SIG-M5 (cell line): ENCODE measurements at places on chromosomes 12 and 14.

DNA sequence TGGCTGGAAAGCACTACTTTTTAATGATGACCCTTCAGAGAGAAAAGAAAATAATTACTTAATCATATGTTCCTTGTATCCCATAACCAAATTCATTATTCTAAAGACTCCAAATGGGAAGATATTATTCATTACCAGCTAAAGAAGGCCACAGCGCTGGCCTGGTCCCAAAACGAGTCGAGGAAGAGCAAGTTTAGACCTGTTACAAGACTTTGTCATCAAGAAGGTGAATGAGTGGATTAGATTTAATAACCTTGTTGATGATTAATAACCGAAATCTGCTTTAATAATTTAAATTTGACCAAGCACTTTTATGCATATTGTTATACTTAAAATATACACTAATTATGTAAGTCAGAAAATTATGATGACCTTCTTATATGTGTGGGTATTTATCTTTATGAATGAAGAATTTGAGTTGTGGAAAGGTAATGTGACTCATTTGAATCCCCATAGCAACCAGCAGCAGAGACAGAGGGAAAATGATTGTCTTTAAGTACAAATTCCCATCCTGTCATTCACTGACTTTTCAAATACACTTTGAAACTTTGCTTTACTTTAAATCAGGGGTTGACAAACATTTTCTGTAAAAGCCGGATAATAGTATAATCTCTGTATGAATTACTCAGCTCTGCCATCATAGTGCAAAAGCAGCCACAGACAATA lies 200.3 kb upstream of the NPAS3 start:
- DNase-seq: no peak

DNA sequence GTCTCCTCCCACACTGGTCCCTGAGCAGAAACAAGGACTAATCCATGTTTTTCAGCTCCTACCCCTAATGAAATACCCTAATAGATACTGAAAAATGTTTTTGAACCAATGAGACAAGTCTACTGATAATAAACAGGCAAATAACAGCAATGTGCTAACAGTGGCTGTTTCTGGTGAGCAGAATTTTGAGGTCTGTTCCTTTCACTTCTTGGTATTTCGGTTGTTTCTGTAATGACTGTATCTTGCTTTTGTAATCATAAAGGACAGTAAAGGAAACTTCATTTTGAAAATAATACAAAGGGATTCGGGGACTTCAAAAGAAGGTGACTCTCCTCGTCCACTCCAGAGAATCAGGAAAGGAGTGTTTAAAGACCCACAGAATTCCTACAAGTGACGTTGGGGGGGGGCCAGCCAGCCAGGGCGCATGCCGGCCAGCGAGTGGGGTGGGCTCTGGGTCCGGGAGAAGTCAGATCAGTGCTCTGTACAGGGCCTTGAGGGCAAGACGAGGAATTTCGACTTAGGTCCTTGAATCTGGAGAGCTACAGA lies 1.1 kb upstream of the CD9 start:
- no peak for DNase-seq

GRCh38 chr12:104546575-104546974 lies 89.8 kb downstream of the CHST11 start:
- no peak for DNase-seq

DNA sequence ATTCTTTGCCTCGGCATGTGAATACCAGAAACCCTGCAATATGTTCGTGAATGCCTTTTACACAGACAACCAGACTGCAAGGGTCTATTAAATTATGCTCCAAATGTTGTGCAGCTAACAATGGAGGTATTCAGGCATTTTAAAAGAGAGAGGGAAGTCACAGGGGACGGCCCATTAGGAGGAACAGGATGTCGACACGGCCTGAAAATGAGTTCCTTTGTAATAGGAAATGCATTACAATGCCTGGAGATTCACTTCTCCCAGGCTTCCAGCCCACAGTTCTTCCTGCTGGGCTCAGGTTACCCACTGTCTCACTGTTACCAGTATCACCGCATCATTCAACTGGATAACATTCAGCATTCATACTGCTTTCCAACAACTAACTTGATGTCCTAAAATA lies 2.5 kb downstream of the DUSP6 start:
- DNase-seq: no peak

GRCh38 chr14:95474941-95475340 lies 41.5 kb downstream of the SYNE3 start:
- DNase-seq: no peak

DNA sequence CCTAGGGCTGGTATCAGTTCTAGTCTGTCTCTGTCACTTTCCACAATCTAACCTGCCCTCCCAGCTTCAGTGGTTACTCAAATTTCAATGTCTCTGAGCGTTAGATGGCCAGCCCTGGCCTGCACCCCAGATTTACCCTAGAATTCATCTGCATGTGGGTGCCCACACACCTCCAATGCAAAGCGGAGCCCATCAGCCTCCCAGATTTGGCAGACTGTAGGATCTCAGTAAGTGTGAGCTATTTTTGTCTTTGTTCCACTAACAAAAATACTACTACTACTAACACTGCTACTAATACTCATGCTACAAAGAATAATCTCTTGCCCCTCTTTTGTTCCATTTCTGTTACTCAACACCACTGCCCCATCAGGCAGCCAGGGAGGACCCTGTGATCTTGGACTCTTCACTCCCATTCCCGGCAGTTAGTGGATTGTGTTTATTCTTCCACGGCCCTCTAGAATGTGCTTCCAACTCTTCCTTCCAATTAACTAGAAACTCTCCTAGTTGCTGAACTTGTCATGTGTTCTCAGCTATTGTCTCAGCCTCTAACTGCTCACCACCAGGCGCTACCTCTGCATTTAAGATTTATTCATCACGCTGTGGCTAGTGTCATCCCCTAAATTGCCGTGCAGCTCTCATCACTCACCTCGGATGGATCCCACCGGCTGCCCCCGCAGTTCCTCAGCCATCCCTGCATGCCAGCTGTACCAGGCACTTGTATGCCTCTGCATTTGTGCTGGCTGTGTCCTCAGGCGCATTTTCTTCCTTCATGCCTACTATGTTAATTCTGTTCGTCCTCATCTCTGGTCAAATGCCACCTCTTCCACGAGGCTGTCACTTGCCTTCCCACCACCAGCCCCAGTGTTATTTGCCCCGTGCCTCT lies 150.6 kb upstream of the HIF1A start:
- DNase-seq: no peak

DNA sequence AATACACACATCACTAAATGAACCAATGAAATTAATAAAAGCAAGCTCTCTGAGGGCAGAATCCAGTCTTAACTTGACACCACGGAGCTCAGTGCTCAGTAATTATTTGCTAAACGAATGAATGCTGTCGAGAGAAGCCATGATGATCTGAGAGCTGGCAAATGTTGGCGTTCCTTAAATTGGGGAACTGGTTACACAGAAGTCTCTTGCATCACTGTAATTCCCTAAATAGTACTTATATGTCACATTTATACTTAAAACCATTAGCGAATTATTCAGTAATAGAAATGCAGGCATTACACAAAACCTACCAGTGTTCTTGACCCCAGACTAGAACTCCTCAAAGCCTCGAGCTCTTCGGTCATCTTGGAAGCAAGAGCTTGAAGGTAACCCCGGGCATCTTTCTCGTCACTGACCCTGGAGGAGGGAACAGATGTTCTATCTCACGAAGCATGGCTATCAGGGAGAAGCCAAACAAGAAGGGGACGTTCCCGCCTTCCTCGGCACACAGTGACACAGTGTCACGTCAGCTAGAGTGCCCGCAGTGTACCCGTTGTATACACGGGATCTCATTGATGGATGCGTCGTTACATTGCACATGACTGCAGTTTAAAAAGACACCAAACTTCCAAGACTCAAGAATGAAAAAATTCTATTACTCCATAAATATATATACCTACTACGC lies 43.6 kb downstream of the AMN start:
- no peak for DNase-seq

DNA sequence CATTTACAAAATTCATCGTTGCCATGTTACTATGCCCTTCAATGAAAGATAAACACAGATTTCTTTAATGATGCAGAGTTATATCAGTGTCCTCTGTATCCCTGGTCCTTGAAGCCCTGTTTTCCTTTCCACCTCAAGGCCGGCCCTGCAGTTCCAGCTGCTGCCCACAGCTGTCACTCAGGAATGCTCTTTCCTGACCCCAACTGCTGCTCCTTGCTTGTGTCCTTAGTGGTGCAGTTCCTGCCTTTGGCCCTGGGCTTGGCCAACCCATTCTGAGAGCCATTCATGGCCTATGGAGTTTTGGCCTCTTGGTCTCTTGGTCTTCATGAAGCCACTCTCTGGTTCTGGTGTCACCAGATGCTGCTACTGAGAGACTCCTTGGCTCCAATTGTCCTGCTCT lies 93.1 kb downstream of the GAS2L3 start:
- DNase-seq: no peak
